ENCODE measurements at places on chromosomes 1 and 21.

- no peak for DNase-seq
These were observed 4.0 kb upstream of the RCAN1 start for GRCh38 chr21:34618941-34619340.

DNA sequence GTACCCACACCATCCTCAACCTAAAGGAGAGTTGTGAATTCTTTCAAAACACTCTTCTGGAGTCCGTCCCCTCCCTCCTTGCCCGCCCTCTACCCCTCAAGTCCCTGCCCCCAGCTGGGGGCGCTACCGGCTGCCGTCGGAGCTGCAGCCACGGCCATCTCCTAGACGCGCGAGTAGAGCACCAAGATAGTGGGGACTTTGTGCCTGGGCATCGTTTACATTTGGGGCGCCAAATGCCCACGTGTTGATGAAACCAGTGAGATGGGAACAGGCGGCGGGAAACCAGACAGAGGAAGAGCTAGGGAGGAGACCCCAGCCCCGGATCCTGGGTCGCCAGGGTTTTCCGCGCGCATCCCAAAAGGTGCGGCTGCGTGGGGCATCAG, 638 bp upstream of the OLIG2 start:
- DNase-seq, result no peak

- DNase-seq, result no peak
These were observed 1.9 kb upstream of the NTNG1 start for GRCh38 chr1:107138767-107139445.

DNA sequence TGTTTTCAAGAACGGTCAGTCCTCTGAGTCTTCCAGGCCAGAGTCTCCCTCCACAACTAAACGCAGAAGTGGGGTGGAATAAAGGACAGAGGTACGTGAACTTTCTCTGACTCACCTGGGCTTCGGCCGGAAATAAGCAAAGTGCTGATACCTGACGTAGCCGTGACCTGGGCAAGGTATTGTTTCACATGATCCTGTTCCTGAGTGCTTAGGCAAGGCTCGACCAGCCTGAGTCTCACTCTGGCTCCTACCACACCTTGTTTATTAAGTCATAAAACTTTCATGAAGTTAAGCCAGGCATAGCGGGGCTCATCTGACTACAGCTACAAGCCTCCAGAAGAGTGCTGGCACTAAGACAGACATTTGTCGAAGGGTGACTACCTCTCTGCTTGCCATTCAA, 327.5 kb downstream of the SETD4 start:
- DNase-seq, result no peak

DNA sequence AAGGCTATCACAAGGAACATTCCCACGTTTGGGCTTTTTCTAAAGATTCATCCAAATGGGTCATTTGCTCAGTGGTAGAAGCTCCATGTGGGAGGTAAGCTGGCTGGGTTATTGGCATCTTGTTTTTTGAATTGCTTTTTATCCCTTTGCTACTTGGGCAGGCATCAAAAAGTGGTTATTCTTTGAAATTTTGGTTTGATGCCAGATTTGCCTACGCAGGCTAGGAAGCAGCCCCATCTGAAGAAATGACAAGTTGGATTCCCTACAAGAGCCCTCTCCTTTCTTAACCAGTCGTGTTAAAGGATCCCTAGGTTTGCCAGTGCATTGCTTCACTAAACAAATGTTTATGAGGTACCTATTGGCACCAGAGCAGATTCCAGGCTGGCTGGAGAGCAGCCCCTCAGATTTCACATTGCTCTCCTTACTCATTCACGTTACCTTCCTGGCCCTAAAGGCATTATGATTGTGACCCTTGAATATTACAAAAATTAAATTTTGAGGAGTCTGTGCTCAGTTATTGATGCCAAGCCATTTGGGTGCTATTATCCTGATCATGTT, 38.8 kb downstream of the ARID1A start:
- peak; percentile 67 for DNase-seq

GRCh38 chr1:214261206-214262123, 19.5 kb upstream of the SMYD2 start:
- DNase-seq, result peak; percentile 77

GRCh38 chr1:109229531-109230127, 15.9 kb downstream of the SARS1 start:
- DNase-seq, result no peak

DNA sequence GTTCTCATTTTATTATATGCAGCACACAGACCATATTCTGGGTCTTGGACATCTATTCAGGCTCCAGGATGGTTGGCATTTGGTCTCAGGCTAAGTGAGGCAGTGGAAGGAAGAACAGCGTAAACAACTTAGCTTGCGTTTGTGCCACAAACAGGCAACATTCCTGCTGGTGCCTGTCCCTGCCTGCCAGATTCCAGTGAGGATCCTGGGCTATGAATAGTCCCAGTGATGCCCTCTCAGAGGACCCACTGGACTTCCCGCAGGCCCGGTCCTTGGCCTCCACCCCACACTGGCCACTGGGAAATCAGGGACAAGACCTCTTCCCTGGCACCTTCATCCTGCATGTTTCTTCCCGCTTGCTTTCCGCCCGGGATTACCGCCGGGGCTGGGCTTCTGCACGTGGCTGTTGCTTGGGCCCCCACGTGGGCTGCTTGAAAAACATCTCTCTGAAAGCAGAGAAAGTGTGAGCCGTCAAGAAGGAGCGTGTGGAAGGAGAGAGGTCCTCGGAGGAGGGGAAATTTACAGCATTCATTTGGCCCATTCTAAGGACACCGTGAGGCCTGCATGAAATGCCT, 145.1 kb upstream of the WNT4 start:
- no peak for DNase-seq

- no peak for DNase-seq
These were observed 6.1 kb downstream of the TTC4 start for GRCh38 chr1:54721719-54722118.

- no peak for DNase-seq
These were observed 15.9 kb upstream of the IFNLR1 start for GRCh38 chr1:24202987-24203386.

DNA sequence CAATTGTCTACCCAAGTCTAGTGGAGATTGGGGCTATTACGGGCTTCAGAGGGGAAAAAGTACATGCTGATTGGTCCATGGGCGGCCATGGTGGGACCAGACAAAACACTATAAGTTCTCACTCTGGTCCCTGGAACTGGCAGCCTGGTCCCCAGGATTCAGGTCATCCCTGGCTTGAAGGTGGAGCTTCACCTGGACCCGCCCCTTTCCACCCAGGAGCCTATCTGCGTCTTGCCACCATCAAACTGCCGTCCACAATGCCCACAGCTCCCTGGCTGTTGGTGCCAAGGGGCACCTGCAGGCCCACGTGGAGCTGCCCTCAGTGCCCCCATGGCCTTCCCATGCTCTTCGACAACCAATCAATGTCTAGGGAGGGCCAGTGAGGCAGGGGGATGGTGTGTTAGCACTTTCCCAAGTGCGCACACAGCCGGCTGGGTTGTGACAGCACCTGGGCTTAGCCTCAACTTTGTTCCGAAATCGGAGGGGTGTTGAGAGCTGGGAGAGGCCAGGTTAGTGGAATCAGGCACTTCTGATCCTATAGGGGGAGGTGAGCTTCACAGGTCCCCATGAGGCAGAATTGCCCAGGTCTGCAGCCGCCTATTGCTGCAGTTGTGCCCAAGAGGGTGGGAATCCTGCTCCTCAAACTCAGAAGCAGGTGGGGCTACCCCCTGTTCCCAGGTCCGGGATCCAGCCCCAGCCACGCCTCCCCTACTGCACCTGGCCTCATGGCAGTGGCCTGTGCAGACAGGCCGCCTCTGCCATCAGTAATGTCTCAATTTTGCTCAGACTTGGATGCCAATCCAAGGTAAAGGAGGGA, 1369.4 kb upstream of the PRMT6 start:
- DNase-seq, result no peak

- peak; percentile 16 for DNase-seq
These were observed 36.7 kb downstream of the ATP1A1 start for GRCh38 chr1:116409751-116410191.

- DNase-seq, result no peak
These were observed 20.4 kb downstream of the C4BPA start for GRCh38 chr1:207124389-207124788.

DNA sequence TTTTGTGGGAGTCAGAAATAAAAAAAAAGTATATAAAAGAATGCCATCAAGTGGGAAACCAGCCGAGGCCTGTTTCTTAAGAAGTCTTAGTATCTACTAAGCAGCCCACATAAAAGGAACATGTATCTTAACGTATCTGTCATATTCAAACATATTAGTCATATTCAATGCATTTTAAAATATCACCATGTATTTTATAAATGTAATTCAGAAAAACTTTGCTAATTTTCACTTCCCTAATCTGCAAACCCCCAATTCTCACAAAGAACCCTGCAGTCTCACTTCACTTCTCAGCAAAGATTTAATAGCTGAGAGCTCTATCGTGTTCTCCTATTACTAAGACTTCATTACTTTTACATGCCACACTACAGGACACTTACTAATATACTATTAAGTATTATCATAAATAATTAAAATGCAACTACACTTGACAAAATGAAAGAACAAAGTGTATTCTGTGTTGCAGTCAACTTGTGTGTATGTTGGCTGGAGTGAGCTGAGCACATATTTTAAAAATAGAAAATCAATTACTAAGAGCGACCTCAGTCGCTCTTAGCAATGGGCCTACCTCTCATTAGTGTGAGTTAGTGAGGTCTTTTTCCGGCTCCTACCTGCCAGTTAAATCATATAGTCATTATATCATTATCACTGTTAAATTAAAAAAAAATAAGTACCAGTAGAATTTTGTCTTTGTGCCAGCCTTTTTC, 484.3 kb downstream of the LMO4 start:
- DNase-seq, result no peak

- DNase-seq, result no peak
These were observed 43.2 kb upstream of the ZNF281 start for GRCh38 chr1:200452850-200453552.

DNA sequence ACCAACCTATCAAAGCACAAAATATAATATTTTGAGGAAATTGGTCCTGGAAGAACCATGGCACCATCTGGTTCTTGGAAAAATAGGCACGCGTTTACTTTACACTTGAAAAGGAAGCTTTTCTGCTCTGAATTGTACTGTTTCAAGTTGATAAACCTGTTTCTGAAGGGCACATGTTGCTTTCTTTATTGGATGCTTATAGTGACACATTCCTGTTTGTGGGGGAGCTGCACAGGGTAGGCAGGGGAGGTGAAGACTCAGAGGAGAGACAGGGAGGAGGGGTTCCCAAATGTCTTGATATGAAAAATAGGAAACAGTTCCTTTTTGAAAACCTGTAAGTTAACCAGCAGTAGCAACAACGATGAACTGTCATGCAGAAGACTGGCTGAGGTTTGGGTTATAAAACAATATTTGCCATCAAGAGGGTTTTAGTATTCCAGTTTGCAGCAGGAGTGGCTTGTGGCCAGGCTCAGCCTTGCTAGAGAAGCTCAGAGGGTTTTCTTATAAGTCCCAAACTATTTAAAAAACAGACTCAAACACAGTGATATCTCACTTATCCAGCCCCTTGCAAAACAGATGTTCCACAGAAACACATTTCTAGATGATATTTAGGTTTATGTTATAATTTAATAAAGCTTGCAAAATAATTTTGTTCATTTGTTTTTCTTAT, 127.0 kb upstream of the MROH9 start:
- no peak for DNase-seq

DNA sequence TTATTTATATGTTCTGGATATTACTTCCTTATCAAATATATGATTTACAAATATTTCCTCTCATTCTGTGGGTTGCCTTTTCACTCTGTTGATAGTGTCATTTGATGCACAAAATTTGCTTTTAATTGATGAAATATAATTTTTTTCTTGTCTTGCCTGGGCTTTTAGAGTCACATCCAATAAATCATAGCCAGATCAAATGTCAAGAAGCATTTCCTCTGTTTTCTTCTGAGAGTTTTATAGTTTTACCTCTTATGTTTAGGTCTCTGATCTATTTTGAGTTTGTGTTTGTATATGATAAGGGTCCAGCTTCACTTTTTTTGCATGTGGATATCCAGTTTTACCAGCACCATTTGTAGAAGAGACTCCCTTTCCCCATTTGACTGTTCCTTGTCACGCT, 29.5 kb downstream of the CD46 start:
- no peak for DNase-seq

DNA sequence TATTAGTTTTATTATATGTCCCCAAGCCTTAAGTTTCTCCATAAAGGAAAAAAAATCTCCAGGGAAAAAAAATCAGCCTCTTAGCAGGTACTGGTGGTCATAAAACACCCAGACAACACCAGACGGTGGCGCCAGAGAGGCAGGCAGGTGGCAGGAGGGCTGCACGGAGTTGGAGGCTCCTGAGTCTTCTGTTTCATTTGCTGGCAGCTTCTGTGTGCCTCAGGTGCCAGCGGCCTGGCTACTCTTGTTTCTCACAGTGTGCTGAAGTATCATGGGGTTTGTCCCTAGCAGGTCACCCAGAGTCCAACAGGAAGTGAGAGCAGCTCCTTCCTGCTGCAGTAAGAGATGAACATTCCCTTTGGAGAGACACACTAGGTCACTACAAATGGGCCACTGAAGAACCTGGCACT, 123.3 kb upstream of the GADD45A start:
- peak; percentile 91 for DNase-seq

GRCh38 chr1:199040076-199040905, 401.5 kb downstream of the PTPRC start:
- DNase-seq, result no peak

- no peak for DNase-seq
These were observed 37.3 kb downstream of the ATF3 start for GRCh38 chr1:212645546-212646543.

- DNase-seq, result peak; percentile 54
These were observed 7.8 kb downstream of the CAPZB start for GRCh38 chr1:19477284-19478249.

DNA sequence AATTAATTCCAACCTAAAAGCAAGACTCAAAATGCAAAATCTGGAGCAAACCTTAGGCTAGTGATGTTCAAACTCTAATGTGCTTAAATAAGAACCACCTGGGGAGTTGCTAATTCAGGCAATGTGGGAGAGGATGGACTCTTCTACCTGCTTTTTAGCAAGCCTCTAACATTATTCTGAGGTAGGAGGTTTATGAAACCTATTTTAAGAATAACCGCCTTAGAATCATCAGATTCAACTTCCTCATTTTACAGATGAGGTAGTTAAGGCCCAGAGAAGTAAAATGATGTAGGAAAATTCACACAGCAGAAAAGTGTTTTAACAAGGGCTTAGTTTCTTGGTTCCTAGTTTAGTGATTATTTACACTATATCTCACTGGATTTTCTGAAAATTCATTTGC, 8.6 kb upstream of the NTNG1 start:
- no peak for DNase-seq

DNA sequence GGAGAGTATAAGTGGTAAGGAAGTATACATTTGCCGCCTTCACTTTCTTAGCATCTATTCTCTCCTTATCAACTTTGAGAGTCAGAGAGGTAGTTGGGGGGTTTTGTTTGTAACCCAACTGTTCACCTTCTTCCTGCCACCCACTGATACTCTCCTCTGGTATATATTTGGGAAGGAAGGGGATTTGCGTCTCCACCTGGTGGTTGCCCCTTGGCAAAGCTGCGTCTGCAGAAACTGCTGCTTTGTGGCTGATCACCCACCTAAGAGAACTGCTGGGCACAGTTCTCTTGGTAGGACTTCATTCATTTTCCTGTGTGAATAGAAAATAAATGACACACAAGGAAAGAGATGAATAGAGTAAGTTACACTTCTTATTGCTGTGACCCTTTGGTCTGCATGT, 87.0 kb downstream of the SYT14 start:
- DNase-seq, result no peak

- peak; percentile 85 for DNase-seq
These were observed at the start of gene BRWD1 for GRCh38 chr21:39313571-39314142. TSS of gene BRWD1 (minus strand) at chr21:39313632. CDS start at chr21:39313491, 141 bp downstream.

Data from fibroblast of the aortic adventitia (primary cell).